ENCODE measurements at places on chromosomes 11 and 22.
A peak's percentile ranks its signal among the peaks of the same experiment; 100 is the strongest.

DNA sequence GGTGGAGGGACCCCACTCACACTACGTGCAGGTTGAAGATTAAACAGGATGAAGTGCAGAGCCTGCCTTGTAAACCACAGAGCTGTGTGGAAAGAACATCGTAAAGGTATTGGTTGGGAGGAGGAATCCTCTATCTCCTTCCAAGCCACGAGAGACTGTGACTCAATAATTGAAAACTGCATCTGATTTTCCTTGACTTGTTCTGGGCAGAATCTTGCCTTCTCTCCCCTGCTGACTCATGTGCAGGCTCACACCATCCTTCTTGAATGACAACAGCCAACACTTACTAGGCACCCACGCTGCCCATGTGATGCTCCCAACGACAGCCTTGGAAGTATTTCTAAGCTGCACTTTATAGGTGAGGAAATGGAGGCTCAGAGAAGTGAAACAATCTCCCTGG lies 563.0 kb downstream of the MIAT start:
- DNase-seq = no peak

DNA sequence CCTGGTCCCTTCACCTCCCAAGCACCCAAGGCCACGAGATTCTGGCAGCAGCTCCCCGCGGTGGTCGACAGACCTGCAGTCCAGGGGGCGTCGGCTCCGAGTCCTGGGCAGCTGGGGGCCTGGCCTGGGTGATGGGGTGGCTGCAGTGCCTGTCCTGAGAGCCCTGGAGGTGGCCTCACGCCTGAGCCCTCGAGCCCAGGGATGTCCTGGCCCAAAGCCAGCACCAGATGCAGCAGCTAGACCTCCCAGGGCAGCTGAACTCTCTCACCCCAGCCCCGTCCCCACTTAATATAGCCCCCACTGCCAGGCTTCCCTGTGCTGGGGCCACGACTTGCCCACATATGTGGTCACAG lies 6.6 kb downstream of the LMNTD2 start:
- no peak for DNase-seq

DNA sequence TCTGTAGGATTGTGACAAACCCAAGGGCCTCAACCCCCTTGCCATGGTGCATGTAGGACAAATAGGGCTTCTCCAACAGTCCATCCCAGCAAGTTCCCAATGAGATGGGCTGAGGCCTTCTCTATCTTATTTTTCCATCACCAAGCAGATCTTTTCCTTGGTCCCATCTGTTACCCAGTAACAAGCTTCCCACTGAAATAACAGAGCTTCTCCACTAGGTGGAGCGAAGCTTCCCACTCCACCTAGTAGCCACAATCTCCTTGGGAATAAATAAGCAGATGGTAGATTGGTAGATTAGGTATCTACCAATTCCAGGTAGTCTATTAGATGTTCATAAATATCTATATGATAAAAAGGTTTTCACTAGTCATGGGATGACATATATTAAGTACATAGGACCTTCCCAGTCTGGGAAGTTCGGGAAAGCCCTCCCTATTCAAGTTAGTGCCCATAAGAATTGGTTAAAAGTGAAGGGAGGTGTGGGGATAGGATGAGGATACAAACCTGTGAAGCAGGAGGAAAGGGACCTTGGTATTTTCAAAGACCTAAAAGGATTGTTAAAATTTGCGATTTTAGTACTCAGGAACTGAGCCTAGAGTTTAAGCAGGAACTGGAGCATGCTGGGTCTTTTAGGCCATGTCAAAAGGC lies 5.9 kb upstream of the OR52L1 start:
- no peak for DNase-seq

DNA sequence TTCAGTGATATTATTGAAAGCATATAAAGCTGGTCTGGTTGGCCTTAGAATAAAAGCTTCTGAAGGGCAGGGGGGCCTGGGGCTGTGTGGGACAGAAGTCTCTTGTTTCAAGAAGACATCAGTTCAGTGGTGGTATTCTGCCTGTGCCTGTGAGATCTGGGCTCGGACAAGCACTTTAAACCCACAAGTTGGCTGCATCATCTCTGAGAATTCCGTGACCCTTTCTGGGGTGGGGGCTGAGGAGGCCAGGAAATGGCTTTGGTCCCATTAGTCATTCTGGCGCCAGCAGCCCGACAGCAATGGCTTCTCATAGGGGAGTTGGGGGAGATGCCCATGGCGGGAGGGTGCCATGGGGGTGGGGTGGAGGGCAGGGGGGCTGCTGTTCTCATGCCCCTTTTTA lies 104.1 kb downstream of the PKNOX2 start:
- DNase-seq = no peak

- DNase-seq = no peak
Observed at GRCh38 chr11:18754308-18754707, 28.3 kb upstream of the IGSF22 start.

GRCh38 chr11:58726737-58727414 lies 4.9 kb downstream of the GLYAT start:
- no peak for DNase-seq

- no peak for DNase-seq
Observed at GRCh38 chr11:102283116-102283485, 34.2 kb upstream of the BIRC3 start.

- peak; percentile 68 for DNase-seq
Observed at GRCh38 chr11:67356864-67357561, 3.7 kb upstream of the POLD4 start.

GRCh38 chr11:120191058-120191457 lies 19.8 kb upstream of the OAF start:
- no peak for DNase-seq

DNA sequence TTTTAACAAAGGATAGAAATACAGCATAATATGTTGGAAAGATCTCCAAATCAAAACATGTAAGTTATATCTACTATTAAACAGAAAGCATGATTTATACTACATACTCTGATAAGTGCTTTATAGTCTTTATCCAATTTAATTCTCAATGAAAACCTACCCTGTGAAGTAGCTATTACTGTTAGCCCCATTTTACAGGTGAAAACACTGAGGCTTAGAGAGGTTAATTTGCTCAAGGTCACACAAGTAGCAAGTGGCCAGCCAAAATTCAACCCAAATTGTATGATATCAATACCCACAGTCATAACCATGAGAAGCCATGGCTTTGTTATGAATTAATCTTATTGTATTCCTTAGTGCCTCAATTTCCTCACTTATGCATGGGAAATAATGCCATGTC lies 675 bp upstream of the OR5AN1 start:
- no peak for DNase-seq

DNA sequence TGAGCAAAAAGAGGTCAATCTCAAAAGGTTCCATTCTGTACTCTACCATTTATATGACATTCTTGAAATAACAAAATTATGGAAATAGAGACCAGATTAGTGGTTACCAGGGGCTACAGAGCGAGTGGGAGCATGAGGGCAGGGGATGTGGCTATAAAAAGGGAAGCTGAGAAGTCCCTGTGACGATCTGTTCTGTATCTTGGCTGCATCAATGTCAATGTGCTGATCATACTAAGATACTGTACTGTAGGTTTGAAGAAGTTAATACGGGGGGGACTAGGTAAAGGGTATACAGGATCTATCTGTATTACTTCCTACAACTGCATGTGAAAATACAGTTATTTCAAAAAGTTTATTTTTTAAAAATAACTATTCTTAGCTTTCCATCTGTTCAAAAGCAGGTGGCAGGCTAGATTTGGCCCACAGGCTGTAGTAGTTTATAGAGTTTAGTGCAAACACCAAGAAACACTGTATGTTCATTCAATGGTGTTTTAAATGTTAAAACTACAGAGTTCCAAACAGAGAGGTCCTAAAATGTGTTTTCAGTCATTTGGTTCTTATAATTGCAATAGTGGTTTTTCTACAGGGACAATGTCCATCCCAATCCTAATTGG lies 78.2 kb downstream of the SMCO4 start:
- no peak for DNase-seq

DNA sequence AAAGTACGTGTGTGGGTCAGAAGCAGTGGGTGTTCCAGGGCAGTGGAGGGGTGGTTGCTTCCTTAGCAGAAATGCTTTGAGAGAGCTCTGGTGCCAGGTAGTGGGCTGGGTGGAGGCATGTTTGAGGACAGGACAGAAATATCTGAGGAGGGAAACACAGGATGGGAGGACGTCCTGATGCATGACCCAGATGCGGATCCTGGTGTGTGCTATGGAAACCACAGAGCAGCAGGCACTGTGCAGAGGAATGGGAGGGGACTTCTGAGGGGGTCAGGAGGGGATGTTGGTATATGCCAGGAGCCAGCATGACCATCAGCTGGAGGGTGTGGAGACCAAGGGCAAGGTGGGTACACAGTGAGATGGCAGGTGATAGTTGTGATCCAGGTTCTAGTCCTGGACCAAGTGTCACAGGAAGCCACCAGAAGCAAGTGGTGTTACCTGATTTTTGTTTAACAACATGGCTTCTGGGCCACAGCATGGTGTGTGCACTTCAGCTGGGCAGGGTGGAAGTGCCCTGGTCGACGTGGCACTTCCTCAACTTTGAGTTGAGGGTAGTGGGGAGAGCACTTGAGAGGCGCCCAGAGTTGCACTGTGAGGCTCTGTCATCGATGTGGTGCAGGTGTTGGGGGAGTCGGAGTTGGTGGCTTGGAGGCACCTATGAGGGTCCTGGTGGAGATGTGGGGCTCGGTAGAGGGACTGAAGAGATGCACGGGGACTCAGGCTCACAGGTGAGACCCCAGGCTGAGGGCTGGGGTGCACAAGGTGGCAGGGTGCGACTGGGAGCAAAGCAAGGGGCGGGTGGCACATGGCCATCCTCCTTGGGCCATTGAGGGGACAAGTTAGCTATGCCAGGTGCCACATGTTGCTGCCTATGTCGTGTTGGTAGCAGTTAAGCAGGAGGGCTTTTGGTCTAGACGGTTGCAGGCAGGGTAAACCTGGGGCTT lies 7.5 kb downstream of the DGCR8 start:
- no peak for DNase-seq

DNA sequence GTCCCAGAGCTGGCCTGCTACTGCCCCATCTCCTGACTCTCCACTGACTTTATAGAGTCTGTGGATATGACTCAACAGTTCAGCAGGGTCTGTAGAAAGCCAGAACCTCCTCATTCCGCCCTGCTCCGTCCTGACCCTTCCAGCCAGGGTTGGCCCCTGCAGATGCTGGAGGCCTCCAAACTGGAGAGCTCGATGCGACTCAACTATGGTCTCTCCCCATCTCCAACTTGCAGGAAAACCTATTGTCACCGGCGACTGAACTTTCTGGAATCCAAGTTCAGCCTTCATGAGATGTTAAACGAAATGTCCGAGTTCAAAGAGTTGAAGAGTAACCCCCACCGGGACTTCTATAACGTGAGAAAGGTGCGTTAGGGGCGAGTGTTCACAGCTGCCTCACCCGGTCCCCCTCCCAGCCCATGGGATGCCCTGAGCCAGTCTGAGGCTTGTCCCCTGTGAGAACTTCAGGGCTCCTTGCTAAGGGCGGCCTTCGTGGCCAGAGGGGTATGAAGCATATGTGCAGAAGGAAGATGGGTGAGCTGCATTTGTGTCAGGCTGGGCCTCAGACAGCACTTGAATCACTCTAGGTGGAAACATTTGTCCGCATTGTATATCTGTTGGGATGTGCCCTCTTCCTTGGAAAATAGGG lies 32.1 kb downstream of the AMPD3 start:
- DNase-seq = no peak

- no peak for DNase-seq
Observed at GRCh38 chr11:88418508-88418907, 81.0 kb upstream of the CTSC start.

- no peak for DNase-seq
Observed at GRCh38 chr22:42855211-42855610, 1.9 kb downstream of the ARFGAP3 start.

- no peak for DNase-seq
Observed at GRCh38 chr11:102829316-102830000, 14.0 kb downstream of the MMP3 start.

- no peak for DNase-seq
Observed at GRCh38 chr11:45028911-45029682, 78.4 kb upstream of the TP53I11 start.

- no peak for DNase-seq
Observed at GRCh38 chr11:12116425-12117032, 6.1 kb downstream of the MICAL2 start.

GRCh38 chr11:22670830-22671229 lies 4.4 kb downstream of the GAS2 start:
- no peak for DNase-seq

GRCh38 chr11:125674210-125674609 lies 6.4 kb downstream of the ACRV1 start:
- no peak for DNase-seq

DNA sequence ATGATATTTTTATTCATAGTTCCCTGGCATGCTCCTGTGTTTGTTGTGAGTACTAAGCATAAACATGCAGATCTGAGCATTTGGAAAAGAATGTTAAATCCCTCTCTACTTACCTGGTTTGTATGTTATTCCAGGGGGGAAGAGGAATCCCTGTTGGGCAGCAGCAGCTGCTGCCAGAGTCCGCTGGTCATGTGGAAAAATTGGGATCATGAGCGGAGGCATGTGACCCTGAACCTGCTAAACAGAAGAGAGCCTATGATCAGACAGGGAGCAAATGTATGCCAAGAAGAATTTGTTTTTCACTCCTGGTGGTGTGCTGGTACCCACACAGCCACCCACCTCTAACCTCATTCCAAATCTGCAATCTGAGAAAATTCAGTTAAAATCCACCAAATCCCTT lies 244.7 kb downstream of the SOX6 start:
- DNase-seq = no peak

DNA sequence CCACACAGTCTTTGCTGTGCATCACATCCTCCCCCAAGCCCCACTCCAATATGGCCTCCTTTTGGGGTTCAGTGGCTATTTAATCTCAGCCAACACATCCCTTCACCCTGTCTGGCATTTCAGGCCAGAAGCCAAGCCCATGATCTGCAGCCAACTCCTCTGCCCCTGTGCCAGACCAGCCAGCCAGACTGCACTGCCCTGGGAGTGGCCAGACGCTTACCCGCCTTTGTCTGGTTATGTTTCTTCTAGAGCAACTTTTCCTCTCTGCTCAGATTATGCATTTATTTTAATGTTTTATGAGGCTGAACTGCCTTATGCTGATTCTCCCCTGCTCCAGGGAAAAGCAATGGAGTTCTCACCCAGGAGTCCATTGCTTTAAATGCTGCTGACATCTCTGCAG lies 206.7 kb upstream of the TBCEL start:
- DNase-seq = no peak

DNA sequence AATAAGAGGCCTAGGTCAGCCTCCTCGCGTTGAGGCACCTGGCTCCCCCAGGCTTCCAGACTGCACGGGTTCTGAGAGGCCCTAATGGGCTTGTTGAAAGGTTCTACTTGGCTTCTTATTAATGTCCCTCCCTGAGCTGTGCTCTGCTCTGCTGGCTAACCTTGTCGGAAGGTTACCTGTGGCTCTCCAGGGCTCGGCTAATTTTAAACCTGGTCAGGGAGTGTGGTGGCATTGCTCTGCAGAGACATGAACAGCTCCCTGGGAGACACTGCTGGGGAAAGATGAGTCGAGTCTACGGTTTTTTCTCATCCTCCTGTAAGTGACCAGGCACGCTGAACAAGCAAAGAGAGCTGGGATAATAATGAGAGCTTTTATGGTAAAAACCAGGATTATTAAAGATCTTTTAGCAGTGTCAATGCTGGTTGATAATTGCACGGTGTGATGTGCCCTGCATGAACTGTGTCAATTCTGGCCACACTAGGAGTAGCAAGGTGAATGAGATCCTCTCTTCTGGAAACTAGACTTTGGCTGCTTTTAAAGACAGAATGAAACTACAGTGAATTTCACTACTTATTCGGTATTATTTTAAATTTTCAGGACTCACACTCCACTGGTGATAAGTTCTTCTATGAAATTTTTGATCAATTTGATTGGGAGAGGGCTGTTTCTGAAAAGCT lies 70.7 kb downstream of the TEAD1 start:
- no peak for DNase-seq

GRCh38 chr11:60835534-60835846 lies 6.4 kb upstream of the CCDC86 start:
- no peak for DNase-seq

GRCh38 chr22:32534252-32535235 lies 59.9 kb downstream of the FBXO7 start:
- DNase-seq = no peak

Data from stimulated activated CD4-positive, alpha-beta T cell treated with anti-CD3 and anti-CD28 coated beads, Interleukin-2, amount 100 ng/mL, for 24 hours (primary cell).